MCF 10A (cell line): ENCODE measurements at places on chromosomes 3 and 15.

DNA sequence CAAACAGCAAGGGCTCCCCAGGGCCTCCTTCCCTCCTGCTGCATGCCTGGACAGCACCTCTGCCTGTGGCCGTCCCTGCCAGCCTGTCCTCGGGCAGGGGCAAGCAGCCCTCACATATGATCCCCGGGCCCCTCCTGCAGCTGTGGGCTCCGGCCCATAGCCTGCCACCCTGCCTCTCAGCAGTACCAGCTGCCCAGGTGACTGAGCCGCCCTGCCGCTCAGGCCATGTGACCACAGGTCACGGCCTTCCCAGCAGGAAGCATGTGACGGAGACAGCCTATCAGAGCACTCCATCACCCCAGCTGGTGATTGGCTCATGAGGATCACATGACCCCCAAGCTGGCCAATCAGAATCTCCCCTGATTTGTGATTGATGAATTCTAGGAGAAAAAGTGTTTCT, 23.9 kb downstream of the ALDH1L1 start:
- no peak for DNase-seq

DNA sequence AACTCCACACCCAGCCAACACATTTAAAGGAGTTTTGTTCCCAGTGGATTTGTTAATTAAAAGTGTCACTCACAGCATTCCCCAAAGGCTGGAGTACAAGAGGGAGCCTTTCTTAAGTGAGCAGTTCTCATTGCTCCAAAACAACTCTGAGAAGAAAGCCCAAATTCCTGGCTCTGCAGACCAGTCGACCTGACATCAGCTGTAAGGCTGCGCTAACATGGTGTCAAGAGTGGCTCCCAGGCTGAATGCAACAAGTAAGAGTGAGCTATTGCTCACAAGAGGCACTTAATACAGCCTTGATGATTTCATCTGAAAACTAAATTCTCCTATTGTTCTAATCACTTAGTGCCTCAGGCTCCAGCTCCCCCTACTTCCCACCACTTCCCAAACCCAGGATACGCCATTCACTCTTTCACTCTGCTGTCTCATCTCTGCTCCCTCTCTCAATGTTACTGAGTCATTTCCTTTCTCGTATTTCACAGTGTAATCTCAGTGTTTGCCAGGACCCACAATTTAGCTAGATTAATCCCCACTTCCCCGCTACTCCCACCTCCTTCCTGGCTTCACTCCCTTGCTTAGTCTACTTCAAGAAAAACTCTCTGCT, 81.8 kb downstream of the WWTR1 start:
- DNase-seq: peak; percentile 98

GRCh38 chr3:156795890-156796481, 30.2 kb upstream of the LEKR1 start:
- DNase-seq: no peak

DNA sequence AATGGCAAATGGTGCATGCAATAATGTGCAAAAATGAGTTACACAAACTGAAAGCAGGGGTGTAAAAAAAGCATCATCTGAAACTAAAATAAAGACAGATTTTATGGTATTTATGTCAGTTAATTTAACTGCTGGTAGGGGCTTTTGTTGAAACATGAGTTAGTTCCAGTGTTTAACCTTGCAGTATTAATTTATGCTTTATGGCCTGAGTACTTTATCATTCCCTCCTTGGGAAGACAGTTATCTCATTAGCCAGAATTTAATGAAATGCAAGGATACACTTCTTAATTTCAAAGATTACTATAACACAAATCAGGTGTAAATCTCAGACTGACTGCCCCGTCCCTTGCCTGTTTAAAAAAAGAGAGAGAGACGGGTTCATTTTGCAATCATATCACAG, 240.1 kb upstream of the MEIS2 start:
- no peak for DNase-seq

- peak; percentile 61 for DNase-seq
These were observed 162.5 kb downstream of the FNDC3B start for GRCh38 chr3:172201870-172202236.

DNA sequence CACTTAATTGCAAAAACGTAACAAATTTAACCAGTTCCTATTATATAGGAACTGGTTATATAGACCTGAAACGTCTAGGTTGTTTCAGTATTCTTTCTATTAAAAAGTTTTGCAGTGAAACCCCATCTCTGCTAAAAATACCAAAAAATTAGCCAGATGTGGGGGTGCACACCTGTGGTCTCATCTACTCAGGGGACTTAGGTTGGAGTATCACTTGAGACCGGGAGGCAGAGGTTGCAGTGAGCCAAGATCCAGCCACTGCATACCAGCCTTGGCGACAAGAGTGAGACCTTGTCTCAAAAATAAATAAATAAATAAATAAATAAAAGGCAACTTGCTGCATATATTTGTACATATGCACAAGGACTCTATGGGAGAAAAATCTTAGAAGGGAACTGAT, 387.0 kb downstream of the TUSC7 start:
- no peak for DNase-seq

- no peak for DNase-seq
These were observed 30.6 kb downstream of the PLCH1 start for GRCh38 chr3:155714295-155714718.

GRCh38 chr3:169759256-169759655, 5.6 kb downstream of the TERC start:
- DNase-seq: peak; percentile 43

DNA sequence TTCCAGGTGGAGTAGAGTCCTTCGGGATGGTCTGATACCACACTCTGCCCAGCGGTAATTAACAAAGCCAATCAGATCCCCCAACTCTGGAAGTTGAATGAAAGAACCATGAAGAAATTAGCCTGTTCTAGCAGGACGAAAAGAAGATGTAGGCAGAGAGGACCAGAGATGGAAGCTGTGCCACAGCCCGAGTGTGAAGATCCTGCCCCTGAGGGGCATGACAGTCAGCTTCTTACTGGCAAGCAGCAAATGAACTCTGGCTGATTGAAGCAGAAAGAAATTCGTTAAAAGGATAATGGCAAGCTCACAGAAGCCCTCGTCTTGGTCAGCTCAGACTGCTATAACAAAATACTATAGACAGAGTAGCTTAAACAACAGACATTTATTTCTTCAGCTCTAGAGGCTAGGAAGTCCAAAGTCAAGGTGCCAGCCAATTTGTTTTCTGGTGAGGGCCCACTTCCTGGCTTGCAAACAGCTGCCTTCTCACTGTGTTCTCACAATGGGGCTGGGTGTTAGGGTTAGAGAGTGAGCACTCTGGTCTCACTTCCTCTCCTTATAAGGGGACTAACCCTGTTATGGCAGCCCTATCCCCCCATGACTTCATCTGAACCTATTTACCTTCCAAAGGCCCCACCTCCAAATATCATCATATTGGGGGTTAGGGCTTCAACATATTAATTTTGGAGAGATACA, 307.1 kb downstream of the VPS13C start:
- DNase-seq: no peak

- DNase-seq: no peak
These were observed 61.1 kb downstream of the SLC12A8 start for GRCh38 chr3:125151442-125151817.

GRCh38 chr15:62896969-62897486, 145.5 kb upstream of the TPM1 start:
- DNase-seq: peak; percentile 98

DNA sequence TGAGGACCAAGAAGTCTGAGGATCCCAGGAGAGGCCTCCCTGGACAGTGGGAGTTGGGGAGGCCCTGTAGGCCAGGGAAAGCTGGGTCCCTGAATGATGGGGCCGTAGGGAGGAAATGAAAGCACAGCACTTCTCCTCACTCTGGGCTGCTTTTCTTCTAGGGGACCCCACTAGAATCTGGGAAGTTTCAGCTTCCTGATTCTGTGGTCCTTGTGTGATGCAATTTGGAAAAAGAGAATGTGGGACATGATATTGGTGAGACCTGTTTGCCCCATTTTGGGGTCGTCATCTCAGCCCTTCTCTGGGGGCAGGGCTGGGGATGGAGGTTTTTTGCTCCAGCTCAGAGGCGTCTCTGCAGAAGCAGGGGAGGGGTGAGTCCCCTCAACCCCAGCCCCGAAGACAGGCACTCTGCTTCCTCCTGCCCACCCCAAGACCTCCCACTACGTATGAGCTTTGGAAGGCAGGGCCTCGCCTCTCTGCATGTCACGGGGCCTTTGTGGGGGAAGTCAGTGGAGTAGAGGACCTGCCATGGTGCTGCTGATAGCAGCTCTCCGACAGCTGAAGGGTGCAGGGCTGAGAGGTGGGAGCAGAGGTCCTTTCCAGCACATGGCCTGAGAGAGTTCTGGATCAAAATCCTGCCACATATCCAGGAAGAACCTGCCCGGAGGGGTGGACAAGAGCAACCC, 1.5 kb upstream of the SNX22 start:
- DNase-seq: no peak

DNA sequence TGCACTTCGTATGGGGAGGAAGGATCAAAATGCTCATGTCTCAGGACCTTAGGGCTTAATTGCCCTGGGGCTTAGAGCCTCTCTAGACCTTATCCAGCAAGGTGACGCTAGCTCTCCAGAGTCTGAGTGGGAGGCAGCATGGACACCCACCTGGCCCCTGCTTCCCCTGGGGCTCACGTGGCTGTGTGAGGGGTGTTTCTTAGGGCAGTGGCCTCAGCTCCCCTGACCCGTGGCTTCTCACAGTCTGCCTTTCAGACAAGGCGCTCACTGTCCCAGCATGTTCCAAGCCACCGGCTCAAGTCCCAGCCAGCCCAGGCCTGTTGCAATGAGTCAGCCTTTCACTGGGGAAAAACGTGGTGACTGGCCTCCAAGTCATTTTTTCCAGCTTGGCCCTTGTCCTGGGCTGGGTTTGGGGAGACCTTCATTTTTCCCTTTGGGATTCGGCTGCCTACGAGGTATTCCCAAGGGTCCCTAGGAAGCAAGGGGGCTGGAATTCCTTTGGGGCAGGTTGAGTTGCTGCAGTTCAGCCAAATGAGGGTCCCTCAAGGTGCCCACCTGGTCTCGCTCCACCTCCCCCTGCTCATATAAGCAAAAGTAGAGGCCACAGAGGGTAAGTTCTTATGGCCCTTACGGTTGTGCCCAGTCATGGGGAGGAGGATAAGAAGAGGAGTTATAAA, 15.7 kb downstream of the BHLHE40 start:
- peak; percentile 98 for DNase-seq

DNA sequence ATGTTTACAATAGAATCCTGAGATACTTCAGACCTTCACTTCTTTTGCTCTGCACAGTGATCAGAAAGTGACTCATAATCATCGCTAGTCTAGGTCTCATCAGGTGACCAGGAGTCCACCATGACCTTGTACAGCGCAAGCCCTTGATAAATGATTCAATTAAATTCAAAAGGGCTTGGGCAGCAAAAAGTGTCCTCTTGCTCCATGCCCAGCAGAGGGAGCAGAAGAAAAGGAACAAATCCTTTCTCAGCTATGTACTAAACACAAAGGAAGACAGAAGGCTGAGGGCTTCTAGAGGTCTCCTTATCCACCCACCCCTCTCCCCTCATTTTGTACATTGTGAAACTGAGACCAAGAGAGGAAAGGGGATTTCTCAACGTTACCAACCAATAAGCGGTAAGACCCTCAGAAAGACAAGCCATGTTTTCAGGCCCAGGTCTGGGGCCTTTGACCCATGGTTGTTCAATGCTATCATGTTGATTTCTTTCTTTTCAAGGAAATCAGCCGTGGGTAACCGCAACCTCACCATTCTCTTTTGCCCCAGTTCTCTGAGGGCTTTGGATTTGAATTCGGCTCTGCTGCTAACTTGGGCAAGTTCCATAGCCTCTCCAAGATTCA, 74.8 kb downstream of the AQP9 start:
- DNase-seq: peak; percentile 50

- DNase-seq: no peak
These were observed 28.9 kb upstream of the RNF7 start for GRCh38 chr3:141709126-141709770.

- peak; percentile 25 for DNase-seq
These were observed 40.8 kb downstream of the PPM1L start for GRCh38 chr3:160796813-160797164.

DNA sequence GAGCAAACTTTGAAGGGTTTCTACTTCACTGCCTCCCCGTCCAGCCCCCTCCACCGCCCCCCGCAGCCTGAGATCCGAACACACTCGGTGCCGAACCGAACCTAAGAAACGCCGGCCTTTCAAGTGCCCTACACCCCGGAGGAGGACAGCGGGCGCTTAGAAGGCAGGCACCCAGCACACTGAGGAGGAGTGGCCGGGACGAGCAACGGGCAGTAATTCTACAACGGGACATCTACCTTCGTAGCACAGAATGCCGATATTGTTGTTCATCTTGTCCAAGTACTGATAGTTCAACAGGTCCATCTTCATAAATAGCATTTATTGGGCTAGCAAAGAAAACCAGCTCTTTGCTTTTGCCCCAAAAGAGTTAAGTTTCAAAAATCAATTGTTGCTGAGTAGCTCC, 513 bp downstream of the VGLL4 start:
- DNase-seq: peak; percentile 51

DNA sequence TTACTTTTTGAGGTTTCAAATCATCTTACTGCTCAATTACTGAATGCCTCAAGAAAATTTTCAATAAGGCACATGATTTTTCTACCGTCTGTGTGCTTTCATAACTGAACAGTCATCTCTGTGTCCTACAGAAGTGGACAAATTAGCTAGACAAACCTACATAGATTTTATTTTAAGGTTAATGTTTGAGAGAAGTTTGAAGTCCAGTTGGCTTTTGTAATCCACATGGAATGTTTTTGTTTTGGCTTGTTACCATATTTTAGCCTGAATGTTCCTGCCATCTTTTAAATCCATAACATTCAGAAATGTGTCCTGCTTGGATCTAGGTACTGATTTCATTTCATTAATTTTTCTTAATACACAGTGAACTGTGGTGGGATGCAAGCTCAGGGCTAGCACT, 730.1 kb downstream of the IGSF11 start:
- DNase-seq: no peak

GRCh38 chr3:128919988-128920387, 40.6 kb downstream of the ACAD9 start:
- DNase-seq: no peak

- DNase-seq: no peak
These were observed 8.6 kb upstream of the IQSEC1 start for GRCh38 chr3:13081603-13082360.

GRCh38 chr3:138470687-138471086, 36.3 kb downstream of the ESYT3 start:
- no peak for DNase-seq

GRCh38 chr3:14861031-14861430, 42.3 kb downstream of the FGD5 start:
- no peak for DNase-seq

GRCh38 chr15:99452728-99453636, 112.8 kb upstream of the MEF2A start:
- DNase-seq: peak; percentile 78

DNA sequence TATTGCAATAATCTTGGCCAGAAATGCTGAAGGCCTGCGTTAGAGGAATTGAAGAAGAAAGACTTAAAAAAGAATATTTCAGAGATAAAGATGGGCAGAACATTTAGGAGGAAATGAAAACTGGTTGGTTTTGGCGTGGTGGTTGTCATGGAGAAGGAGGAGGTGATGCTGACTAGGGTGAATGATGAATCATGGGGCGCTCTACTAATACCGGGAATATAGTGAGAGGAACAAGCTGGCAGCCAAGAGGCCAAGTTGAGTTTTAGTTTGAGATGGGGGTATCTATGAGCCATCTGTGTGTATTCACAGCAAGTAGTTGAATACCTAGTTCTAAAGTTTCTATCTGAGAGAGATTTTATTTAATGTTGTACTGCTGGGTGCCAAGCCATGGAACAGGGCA, 6.8 kb upstream of the GAP43 start:
- no peak for DNase-seq
